ENCODE measurements at places on chromosomes 11 and 22.

GRCh38 chr22:28299753-28300152 lies 379.9 kb downstream of the TTC28 start:
- no peak for DNase-seq

DNA sequence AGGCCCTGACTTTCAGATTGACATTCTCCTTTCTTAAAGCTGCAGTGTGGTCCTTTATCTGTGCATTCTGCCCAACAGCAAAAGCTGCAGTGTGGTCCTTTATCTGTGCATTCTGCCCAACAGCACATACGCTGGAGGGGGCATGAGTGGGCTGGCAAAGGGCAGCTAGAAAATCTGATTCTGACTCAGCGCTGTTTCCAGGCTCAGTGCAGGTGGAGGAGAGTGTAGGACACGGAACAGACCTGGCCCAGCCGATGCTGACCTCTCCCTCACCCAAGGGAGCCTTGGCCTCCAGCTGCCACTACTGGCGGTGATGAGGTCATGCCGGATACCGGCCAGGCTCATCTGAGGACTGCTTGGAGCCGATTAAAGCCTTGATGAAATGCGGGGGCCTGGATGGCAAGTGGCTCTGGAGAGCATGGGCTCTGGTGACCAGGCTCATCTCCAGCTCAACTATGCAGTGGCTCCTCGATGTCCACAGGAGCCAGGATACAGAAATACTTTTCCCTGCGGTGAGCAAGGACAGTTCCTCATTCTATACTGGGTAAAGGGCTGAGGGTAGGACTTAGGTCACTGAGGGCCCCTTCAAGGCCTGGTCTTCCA lies 84.6 kb downstream of the CLPB start:
- no peak for DNase-seq

GRCh38 chr11:113401718-113402117 lies 14.1 kb downstream of the ANKK1 start:
- no peak for DNase-seq

DNA sequence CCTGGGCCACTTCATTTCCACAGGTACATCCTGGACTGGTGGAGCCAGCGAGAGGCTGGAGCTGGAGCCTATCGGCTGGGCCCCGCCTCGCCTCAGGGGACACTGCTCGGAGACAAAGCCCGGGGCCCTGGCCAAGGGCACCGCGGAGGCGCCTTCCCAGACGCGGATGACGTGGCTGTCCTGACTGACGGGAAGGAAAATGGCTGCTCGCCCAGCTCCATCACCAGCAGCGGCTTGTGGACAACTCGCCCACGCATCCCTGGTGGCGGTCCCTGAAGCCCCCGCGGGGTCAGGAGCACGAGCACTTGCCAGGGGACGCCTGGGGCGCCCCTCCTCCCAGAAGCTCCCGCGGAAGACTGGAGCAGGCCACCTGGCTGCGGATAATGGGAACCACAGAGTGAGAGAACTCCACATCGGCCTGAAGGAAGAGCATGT lies 49.6 kb downstream of the CECR2 start:
- DNase-seq, result no peak

DNA sequence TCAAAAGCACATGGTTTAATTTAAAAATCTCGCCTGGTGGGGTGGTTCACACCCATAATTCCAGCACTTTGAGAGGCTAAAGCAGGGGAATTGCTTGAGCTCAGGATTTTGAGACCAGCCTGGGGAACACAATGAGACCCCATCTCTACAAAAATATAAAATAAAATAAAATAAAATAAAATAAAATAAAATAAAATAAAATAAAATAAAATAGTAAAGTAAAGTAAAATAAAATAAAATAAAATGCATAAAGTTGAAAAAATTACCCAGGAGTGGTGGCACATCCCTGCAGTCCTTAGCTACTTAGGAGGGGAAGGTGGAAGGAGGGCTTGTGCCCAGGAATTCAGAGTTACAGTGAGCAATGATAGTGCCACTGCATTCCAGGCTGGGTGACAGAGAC lies 88.7 kb upstream of the MS4A8 start:
- DNase-seq, result no peak

DNA sequence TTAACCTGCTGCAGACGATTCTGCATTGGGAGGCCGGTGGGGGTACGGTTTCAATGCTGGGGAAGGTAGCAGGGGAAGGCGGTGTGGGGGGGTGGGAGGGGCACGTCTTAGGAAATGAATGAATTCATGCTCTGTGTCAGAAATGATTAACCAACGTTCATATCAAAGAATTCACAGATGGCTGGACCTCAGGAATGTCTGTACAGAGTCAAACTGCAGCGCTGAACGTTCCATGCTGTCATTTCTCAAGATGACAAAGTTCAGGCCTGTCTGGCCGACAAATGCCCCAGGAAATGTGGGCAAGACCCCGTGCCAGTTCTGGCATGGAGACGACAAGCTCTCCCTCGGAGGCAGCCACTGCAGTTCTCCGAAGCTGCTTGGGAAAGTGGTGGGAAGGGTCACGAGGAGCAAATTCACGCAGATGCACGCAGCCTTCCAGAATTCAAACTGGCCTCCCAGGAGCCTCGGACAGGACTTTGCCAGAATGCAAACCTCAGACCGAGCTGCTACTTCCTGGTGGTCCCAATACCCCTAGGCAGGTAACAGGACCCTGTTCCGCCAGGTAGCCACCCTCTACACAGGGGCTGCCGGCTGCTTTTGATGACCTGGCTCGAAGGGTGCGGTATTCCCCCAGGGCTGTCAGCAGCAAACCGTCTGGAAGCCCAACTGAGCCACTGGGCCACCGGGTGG lies 81.5 kb downstream of the TRMU start:
- no peak for DNase-seq

GRCh38 chr11:19536131-19536530 lies 176.5 kb upstream of the NAV2 start:
- DNase-seq, result no peak

- no peak for DNase-seq
These were observed 173.7 kb upstream of the DDI1 start for GRCh38 chr11:103862802-103863174.

DNA sequence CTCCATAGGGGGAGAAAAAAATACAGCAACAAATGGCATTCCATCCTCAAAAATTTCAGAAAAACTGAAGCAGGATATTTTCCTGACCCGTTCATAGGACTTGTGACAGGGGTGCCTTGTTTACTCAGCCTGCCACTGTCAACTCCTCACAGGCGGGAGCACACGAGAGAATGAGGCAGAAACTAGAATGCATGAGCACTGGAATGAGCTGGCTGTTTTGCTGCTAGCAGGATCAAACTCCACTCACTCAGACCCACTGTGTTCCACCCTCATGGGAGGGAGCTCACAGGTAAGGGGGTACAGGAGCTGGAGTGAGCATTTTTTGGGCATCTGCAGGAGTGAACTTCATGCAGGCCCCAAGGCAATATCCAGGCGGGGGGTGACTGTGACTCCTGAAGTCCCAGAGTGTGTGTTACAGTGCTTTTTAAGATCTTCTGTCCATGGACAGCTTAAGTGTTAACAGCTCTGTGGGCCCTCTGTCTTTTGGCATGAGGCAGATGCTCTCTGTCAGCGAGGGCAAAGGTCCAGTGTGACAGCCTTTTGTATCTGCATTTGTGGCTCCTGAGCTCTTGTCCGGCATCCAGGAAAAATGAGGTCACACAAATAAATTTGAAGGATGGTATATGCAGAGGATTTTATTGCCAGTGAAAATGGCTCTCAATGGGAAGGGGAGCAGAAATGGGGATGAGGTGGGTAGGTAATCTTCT lies 905.7 kb upstream of the TENM4 start:
- DNase-seq, result no peak

GRCh38 chr11:19025481-19026406 lies 34.8 kb downstream of the MRGPRX2 start:
- DNase-seq, result no peak

DNA sequence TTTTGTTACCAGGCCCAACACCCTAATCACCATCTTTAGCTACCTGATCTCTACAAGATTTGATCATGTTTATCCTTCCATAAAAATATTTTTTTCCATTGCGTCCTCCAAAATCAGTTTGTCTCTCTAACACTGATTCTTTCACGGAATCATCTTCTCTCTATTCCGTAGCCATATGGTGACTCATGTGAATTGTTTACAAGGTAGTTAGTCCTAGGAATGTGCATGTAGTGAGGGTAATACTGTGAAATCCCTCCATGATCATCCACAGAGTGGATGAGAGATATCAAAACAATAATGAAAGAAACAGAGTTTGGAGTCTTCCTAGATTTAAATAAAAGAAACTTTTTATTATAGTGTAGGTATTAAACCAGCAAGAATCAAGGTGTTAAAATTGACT lies 230.2 kb downstream of the METTL15 start:
- no peak for DNase-seq

All from activated T-helper 1 cell treated with anti-CD3 and anti-CD28 coated beads, Interleukin-2, amount 50 U/mL, for 16 hours (primary cell).